Breast epithelium (tissue), 4 donors: ENCODE measurements at places on chromosomes 1 and 21. TPM values are rescaled to one million over a fixed set of nuclear protein-coding genes. Genes with fewer than 3 reads are reported as not detected.

- DNase-seq: no peak
These were observed 220.3 kb upstream of the LYPLAL1 start for GRCh38 chr1:218953386-218953785.

GRCh38 chr1:63908016-63908415 lies 134.2 kb downstream of the ROR1 start:
- no peak for DNase-seq

- DNase-seq: peak; percentile 65
These were observed at the start of gene PDPN for GRCh38 chr1:13583595-13583965. PDPN (plus strand) TSS chr1:13583832; CDS start chr1:13584034, 202 bp downstream.

- DNase-seq: no peak
These were observed 55.3 kb upstream of the GPR37L1 start for GRCh38 chr1:202067188-202067974.

DNA sequence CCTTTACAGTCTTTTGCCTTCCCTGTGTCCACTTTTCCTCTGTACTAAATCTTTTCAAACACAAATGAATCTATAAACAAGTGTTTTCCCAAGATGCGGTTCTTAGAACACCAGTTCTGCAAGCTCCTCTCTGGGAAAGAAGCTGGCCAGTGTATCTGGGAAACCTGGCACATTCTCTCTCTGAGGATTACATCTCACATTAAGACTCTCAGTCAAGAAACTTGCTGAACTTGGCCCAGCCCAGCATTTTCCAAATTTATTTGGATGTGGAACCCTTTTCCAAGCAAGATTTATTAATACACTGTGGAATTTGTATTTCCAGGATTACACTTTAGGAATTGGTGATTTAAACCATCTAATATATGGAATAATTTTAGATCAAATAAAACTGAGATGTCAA lies 105.7 kb downstream of the ZNF281 start:
- no peak for DNase-seq

DNA sequence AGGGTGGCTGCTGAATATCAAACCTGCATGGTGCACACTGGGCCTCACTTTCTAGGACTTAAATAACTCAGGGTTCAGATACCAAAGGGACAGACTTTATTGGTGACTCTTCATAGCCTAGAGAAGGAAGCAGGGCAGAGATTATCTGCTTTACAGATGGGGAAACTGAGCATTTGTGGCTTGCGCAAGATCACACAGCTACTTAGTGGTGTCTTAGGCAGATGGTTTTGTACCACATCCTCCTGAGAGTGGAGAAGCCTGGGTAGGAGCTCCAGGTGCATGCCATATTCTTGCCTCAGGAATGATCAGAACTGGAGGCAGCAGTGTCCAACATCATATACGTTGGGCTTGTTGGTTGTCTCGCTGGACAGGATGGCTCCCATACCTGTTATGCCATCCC lies 6.8 kb upstream of the DPH2 start:
- DNase-seq: no peak

Gene LCE3E
- total RNA-seq: not detected
